Cortex of kidney (tissue), 1 donor: ENCODE measurements at places on chromosomes 16 and 17.

- no peak for DNase-seq
Measured at GRCh38 chr17:37322826-37323561, 52.8 kb upstream of the C17orf78 start.

- DNase-seq, result no peak
Measured at GRCh38 chr16:1108299-1109252, 12.5 kb upstream of the C1QTNF8 start.

- no peak for DNase-seq
Measured at GRCh38 chr17:72361892-72362291, 241.1 kb downstream of the SOX9 start.

- no peak for DNase-seq
Measured at GRCh38 chr17:72254808-72255449, 134.1 kb downstream of the SOX9 start.

GRCh38 chr16:89369266-89369895 lies 121.0 kb downstream of the ANKRD11 start:
- DNase-seq, result no peak

DNA sequence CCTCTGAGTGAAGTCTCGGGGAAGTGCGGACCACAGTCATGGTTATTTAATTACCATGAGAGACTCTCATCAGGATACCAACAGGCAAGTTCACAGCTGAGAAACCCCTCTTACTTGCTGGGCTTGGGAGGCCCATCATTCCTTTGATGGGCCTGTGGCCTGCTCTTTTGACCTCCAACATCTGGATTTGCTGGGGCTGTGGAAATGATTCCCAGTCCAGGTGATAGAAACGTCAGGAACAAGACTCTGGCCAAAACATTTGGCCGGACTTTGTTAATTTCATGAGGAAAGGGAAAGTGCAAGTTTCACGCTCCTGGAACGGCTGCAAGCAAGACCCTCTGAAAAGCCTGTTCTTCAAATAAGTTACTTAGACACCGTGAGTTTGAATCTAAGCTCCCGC lies 42.5 kb downstream of the TMEM114 start:
- DNase-seq, result no peak

GRCh38 chr16:23254338-23254737 lies 47.8 kb upstream of the SCNN1B start:
- DNase-seq, result no peak

GRCh38 chr17:29618272-29619065 lies 4.2 kb downstream of the CORO6 start:
- no peak for DNase-seq

DNA sequence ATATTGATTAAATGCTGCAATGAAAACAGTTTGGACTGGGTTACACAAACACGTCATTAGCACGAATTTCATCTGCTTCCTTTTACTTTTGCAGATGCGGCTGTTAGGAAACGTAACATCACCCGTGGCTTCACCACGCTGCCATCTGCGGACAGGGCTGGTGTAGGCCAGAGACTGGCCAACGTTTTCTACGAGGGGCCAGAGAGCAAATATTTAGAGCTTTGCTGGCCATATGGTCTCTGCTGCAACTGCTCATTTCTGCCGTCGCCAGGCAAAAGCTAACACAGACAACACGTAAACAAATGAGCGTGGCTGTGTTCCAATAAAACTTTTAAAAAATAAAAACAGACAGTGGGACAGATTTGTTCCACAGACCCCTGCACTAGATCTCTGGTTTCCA lies 96.6 kb downstream of the ENGASE start:
- no peak for DNase-seq

DNA sequence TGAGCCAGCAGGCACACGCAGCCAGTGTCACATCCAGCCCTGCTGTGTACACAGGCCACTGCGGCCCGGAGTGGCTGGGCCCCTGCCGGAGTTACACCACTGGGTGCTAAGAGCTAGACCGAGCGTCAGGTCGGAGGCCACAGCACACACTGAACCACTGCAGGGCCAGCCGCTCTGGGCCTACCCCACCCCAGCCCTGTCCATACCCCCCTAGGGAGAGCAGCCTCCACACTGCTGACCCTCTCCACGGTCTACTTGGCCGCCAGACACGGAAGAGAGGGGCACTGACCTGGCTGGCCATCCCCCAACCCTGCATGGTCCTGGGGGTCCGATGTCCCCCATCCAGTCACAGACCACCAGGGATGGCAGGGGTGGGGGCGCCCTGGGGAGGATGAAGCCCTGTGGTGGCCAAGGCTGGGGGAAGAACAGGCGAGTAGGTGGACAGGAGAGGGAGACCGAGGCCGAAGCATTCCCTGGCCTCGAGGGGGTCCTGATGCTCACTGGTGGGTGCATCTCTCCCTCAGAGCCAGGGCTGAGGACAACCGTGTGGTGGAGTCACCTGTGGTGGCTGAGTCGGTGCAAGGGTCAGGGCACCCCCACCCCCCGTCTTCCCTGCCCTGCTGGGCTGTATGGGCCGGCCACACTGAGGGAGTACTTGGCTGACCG lies 34.9 kb upstream of the ZC3H18 start:
- no peak for DNase-seq

GRCh38 chr17:5762191-5762590 lies 177.9 kb upstream of the NLRP1 start:
- DNase-seq, result no peak

DNA sequence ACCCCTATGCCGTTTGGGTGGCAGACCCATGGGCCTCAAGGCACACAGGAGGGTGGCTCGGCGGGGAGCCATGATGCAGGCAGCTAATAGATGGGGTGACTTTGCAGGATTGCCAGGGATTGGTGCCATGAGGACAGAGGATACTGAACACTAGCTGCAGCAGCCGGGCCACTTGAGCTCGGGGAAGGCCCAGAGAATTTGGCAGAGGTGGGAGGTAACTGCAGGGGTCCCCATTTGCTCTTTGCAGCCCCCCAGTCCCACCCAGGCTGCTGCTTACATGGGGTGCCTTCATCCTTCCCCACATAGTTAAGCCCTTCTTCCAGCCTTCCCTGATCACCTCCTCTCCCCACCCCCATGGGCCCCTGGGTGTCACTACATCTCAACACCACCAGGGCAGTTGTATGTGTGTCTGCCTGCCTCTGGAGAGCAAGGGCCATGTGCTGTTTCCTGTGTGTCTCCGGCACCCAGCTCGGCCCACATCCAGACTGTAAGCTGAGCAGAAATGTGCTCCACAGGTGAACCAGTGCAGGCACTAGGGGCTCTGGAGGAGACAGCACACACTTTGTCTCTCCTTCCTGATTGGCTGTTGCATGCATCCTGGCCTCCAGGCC lies 52.0 kb downstream of the SREBF1 start:
- no peak for DNase-seq

GRCh38 chr17:63985387-63986140 lies 12.6 kb upstream of the PRR29 start:
- DNase-seq, result no peak

- no peak for DNase-seq
Measured at GRCh38 chr17:2591040-2591640, 2.3 kb upstream of the PAFAH1B1 start.

DNA sequence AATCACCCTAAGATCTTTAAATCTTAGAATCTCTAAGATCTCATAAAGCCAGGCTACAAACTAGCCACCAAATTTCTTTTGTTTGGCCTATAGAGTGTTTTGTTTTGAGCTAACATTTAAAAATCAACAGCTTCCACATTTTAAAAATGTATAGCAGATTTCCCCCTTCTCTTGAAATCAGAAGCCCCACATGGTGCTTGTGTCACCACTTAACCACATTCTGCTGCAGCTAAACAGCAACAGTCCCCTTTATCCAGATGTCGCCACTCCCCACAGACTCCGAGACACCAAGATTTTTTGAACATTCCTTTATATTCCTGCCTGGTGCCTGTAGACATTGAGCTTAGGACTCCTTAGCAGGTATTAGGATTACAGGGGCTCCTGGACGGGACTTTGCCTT lies 16.0 kb downstream of the GUCY2D start:
- no peak for DNase-seq

GRCh38 chr17:83162035-83162745 lies 82.8 kb downstream of the METRNL start:
- DNase-seq, result no peak

DNA sequence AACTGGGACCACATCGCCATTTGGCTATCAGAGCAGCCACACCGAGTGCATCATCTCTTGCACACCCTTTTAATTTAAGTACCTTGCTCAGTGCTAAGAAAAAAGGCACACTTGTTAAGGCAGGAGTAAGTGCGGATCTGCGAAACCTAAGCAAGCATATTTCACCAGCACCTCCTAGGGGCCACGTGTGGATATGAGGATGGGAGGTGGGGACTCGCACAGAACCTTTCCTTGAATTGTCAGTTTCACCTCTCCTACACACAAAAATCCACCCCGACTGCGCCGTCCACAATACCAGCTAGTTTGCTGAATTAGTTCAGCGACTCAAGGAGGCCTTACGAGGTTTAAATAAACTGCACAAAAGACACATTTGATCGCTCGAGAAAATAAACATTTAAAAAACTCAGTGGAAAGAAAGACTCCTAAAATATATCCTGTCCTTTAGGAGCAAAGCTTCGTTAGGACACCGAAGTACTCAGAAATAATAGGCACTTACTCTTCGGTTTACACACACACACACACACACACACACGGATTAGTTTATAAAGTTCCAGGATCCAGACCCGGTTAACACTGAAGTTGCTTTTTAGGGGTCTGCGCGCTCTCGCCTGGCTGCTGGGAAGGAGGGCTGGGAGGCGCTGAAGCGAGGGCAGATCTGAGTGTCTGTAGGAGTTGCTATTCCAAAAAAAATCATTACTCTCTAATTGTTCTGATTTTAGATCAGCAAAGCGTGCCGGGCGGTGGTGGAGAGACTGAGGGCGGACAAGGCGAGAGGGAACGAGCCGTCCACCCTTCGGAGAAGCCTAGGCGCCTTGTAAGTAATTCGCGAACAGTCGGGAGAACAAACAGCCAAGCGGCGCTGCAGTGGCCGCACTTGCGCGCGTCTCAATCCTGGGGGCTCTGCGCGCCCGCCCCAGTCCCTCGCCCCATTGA lies 1.0 kb upstream of the KCNJ2 start:
- no peak for DNase-seq

- DNase-seq, result no peak
Measured at GRCh38 chr17:71959154-71959553, 161.7 kb upstream of the SOX9 start.

- DNase-seq, result no peak
Measured at GRCh38 chr17:79301469-79301868, 226.8 kb downstream of the ENGASE start.

- no peak for DNase-seq
Measured at GRCh38 chr17:54194268-54194667, 371.5 kb downstream of the KIF2B start.

DNA sequence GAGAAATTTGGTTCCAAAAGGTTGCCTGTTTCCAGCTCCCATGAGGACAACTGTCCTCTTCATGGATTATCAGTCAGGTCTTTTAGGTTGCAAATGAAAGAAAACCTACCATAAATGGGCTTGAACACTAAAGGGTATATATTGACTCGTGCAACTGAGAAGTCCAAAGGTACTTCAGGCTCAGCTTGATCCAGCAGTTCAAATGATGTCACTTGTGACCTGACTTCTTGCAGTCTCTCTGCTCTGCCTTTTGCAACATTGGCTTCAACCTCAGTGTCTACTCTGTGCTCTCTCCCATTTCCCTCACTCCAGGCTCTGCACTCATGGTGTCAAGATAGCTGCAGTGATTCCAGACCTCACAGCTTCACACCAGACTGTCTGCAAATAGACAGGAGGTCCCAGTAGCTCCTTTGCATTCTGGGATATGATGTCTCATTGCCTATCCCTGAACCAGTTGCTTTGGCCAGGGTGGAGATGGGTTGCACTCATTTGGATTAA lies 5.5 kb upstream of the CALB2 start:
- DNase-seq, result no peak

- DNase-seq, result no peak
Measured at GRCh38 chr17:20996724-20997615, 45.8 kb downstream of the USP22 start.

DNA sequence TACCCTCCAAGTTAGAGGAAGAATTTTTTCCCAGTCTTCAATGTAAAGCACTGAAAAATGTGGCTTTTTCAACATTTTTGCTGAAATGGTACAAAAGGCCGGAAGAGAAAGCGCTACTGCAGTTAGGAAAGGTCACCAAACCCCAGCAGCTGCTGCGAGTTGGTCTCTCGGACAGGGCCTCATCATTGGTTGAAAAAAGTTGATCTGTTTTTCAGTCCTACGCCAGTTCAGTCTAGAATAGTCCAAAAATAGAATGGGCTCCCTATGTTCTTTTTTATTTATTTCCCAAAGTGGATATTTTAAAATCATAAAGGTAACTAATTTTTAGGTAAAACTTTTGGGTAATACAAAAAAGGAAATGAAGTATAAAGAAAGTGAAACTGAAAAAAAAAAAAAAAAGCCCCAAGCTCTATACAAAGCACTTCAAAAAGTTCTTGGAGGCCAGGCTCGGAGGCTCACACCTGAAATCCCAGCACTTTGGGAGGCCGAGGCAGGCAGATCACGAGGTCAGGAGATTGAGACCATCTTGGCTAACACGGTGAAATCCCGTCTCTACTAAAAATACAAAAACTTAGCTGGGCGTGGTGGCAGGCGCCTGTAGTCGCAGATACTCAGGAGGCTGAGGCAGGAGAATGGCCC lies 17.4 kb downstream of the ADAP2 start:
- no peak for DNase-seq

DNA sequence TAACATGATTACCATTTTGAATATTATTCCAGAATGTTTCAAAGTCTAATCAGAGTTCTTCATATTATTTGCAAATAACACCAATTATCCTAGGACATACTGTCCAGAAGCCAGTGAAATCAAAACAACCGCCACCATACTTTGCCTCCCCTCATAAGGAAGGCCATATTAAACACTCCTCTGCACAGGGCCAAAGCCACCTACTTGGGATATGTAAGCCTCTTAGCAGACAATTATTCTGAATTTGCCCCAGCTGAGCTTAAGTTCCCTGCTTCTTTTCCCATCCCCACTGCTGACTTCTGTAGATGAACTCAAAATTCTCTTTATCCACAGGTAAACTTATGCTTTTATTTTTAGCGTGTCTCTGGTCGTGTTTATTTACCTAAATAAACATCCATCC lies 374.0 kb downstream of the KIF2B start:
- DNase-seq, result no peak

GRCh38 chr16:10466861-10467260 lies 81.0 kb downstream of the ATF7IP2 start:
- DNase-seq, result no peak

- no peak for DNase-seq
Measured at GRCh38 chr17:20267459-20267842, 199.9 kb downstream of the LGALS9B start.
